ENCODE measurements at places on chromosomes 4 and X.
A peak's percentile ranks its signal among the peaks of the same experiment; 100 is the strongest.

GRCh38 chrX:17529151-17529745, 154.2 kb downstream of the NHS start:
- DNase-seq, result no peak

DNA sequence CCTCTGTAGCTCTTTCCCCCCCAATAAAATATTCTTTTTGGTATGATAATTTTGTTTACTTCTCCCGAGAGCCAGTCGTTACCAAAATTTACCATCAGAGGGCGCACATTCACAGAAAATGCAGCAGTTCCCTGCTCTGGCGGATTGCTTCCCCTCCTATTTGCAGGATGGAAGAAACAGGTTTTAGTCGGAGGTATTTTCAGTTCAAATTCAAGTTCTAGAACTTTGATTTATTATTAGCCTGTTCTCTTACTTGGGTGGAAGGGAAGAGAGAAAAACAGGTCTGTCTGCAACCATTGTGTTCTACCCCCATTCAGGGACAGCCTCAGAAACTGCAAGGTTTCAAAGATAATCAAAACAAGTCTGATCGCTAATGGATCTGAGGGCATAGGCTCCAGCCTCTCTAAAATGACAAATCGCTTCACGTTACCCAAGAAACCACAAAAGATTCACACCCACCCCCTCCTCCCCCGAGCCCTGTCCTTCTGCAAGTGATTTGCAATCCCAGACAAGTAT, 263.8 kb upstream of the RPS6KA3 start:
- peak; percentile 55 for DNase-seq

GRCh38 chrX:105696870-105697269, 125.5 kb upstream of the NRK start:
- DNase-seq, result no peak

DNA sequence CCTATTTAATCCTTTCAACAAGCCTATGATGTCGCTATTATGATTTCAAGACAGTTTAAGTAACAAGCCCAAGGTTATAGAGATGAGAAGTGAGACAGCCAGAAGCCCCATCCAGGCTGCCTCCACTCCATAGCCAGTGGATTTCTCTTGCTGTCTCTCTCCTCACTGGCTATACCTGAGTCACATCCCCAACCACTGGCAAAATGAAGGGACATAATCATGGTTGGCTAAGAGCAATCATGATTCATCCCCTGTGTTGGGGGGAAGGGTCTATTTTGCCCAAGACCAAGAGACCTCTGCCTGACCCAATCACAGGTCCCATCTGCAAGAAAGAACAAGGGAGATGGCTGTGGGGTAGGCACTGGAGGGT, 334.9 kb upstream of the GATB start:
- no peak for DNase-seq

DNA sequence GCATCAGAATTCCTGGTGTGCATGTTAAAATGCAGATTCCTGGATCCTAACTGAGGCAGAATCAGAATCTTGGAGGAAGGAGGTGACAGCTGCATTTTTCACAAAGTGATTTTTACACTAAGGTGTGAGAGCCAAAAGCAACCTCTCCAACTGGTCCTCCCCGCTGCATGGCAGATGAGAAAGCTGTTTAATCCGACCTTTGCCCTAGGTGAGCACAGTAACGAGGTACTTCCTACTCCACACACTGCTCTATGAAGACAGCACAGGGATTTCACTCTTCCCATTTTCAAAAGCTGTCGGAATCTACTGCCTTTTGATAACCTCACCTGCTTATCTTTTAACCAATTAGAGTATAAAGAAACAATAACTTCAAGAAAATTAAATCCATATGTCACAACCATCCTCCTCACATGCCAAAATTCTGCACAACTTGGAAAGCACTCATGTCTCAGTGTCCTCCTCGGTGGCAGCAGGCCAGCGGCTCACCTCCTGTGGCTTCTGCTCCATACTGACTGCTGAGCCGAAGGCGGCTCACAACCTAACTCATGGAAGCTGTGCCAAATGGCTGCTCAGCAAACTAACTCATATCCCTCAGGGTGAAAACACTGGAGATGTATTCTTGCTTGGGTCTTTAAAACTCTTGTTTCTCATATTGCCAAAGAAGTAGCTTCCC, 3.6 kb downstream of the CASP6 start:
- no peak for DNase-seq

DNA sequence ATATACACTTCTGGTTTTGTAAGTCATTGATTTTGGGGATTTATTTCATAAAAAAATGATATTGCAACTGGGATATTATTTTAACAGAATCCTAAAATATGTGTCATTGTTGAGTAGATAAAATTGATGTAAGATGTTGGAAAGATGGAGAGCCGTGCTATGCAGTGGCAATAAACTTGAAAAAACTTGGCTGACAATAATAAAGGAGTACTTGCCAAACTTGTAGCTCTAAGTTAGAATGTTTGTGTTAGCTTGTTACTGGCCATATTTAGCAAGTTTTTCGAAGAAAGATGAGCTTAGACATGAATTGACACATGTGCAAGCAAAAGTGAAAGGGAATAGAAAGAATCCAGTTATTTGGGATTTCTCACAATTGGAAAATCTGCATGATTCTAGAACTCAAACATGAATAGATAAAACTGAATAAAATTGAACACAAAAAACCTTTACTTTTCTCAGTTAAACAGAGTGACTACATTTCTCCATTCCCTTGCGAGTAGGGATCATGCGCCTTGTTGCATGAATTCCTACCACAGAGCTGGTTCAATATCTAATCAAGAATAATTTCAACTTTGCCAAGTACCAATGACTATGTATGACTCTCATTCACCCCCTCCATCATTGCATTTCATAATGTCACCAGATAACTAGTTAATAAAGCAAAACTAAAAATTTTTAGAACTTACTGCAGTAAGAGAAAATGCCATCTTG, 327.8 kb downstream of the CAMK2D start:
- no peak for DNase-seq

DNA sequence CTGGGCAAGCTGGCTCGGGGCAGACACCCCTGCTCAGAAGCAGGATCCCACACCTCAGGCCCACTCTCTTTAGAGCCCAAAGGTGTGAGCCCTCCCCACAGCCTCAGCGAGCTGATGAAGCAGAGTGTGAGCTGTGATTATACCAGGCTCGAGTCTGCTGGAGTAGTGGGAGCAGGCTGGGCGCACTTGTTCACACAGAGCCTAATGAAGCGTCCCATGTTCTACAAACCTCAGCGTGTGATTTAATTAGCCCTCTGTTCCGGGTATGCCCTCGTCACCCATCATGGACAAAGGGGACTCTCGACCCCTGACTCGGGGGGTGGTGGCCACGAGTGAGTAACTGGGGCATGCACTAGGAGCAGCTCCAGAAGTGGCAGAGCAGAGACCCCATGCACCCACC, 62.3 kb downstream of the PPP2R2C start:
- DNase-seq, result no peak

GRCh38 chrX:71225676-71226075, 2.7 kb downstream of the GJB1 start:
- no peak for DNase-seq

GRCh38 chrX:20116577-20117240, at the start of gene MAP7D2:
MAP7D2 (minus strand) TSS chrX:20116907; CDS start chrX:20116879, 28 bp downstream.
- no peak for DNase-seq

DNA sequence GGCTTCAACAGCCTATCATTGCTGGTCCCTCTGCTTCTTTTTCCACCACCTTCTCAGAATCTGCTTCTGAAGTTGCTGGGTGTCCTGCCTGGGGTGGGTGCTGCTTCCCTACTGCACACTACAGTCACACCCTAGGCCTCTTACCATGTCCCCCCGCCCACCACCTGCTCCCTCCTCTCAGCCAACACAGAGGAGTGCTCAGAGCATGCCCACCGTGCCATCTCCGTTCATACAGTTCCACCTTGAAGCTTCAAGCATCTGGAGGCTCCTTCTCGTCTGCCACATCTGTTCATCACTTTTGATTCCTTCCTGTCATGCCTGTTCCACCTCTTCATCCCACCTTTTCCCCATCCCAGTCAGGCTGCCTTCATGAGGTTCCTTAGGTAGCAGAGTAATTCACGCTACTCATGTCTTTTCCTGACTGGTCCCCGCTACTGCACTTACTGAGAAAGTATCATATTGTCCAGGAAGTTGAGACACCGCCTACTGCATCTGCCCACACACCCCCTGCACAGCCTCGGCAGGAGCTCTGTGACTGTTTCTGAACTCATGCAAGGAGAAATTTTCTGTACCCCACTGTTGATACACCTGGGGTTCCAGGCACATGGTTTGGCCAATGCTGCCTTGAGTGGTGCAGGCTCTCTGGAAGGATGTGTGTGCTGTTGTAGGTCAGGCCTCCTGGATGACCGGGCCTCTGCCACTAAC, 39.5 kb downstream of the HADH start:
- DNase-seq, result peak; percentile 63

DNA sequence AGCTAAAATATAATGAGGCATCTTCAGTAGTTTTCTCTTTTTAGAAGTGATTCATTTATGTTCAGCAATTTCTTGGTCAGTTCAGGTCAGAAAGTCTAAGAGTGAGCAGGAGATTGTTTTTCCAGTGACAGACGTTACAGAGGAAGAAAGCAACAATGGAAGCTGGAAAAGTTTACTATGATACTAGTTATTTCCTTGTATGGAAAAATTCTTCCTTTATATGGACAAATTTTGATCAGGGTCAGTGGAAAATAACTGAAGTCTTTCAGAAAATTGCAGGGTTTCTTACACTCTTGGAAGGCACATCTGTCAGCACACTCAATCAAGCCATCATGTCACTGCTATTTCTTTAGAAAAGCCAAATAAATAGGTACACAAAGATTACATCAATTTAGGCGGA, 1120.7 kb downstream of the FAT4 start:
- no peak for DNase-seq

DNA sequence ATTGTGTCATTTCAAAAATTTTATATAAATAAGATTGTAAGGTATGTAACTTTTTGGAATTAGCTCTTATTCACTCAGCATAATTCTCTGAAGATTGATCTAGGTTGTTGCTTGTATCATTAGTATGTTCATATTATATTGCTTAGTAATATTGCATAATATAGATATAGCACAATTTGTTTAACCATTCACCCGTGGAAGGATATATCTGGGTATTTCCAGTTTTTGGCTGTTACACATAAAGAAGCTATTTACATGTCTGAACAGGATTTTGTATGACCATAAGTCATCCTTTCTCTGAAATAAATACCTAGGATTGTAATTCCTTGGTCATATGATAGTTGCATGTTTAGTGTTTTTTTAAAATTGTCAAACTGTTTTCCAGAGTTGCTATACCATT, 82.5 kb downstream of the CPEB2 start:
- DNase-seq, result no peak

- DNase-seq, result no peak
Measured at GRCh38 chr4:147003956-147004809, 58.5 kb upstream of the TTC29 start.

DNA sequence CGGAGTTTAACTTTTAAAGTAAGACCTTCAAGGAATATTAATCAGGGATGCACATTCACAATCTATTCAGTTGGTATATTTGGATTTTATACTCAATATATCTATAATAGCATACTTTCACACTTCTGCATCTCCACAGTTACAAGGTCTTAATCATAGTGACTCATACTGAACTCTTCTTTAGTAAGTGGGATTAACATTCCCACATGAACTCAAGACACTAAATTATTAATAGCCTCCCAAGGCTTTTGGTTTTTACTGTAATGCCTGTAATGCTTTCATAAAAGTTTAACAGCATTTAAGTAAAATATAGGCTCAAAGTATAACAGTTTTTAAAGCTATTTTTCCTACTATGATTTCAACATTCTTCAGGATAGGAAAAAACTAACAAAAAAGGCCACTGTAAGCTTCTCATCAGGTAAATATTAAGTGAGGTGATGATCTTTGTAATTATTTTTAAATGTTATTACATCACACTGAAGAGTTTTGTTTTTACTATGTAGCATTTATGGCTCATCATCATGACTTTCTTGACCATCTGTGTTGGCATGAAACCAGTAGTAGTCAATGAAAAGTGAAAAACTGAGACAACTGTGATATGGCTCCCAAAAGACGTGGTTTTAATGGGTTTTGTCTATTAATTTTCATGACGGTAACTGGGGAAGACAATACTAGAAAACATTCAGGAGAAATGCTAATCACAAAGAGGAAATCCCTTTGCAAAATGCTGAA, 91.5 kb upstream of the GALNT7 start:
- no peak for DNase-seq

GRCh38 chrX:87160435-87161010, 357.1 kb upstream of the KLHL4 start:
- no peak for DNase-seq

- no peak for DNase-seq
Measured at GRCh38 chrX:17475449-17476217, 100.6 kb downstream of the NHS start.

DNA sequence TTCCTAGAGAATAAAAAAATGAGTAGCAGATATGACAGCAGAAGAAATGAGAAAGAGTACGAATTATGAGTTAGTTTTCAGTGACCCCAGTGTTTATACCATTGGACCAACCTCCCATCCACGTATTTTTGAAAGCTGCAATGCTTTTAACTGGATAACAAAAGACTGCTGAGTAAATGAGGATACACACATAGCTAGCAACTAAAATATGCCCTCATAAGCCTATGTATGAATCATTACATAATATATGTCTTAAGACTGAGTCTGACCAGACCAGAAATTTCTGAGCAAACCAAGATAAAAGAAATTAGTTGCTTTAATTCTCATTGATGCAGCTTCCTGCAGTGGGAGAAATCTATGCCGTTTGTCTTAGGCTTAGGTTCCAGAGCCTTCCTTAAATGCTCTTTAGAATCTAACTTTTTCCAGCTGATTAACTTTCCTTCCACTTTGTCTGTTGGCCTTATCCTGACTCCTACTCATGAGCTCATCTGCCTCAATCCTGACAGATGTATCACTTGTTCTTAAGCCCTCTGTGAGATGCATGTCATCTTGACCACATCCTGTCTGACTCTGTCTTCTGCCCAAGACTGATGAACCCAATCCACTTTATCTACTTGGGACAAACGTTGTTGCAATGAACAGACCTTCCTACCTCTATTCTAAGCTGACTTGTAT, 301.4 kb upstream of the AADAT start:
- no peak for DNase-seq

- DNase-seq, result no peak
Measured at GRCh38 chr4:164012396-164013027, 518.0 kb downstream of the TMA16 start.

- no peak for DNase-seq
Measured at GRCh38 chr4:68572653-68573170, 3.4 kb downstream of the UGT2B17 start.

GRCh38 chrX:49172280-49172780, 632 bp downstream of the PLP2 start:
- peak; percentile 81 for DNase-seq
